Hippocampal formation (tissue), 2 donors: ENCODE measurements at places on chromosomes 4 and X.

GRCh38 chr4:148025981-148026380, 294.1 kb downstream of the ARHGAP10 start:
- no peak for DNase-seq

GRCh38 chr4:26132858-26133257, 188.0 kb upstream of the RBPJ start:
- no peak for DNase-seq

DNA sequence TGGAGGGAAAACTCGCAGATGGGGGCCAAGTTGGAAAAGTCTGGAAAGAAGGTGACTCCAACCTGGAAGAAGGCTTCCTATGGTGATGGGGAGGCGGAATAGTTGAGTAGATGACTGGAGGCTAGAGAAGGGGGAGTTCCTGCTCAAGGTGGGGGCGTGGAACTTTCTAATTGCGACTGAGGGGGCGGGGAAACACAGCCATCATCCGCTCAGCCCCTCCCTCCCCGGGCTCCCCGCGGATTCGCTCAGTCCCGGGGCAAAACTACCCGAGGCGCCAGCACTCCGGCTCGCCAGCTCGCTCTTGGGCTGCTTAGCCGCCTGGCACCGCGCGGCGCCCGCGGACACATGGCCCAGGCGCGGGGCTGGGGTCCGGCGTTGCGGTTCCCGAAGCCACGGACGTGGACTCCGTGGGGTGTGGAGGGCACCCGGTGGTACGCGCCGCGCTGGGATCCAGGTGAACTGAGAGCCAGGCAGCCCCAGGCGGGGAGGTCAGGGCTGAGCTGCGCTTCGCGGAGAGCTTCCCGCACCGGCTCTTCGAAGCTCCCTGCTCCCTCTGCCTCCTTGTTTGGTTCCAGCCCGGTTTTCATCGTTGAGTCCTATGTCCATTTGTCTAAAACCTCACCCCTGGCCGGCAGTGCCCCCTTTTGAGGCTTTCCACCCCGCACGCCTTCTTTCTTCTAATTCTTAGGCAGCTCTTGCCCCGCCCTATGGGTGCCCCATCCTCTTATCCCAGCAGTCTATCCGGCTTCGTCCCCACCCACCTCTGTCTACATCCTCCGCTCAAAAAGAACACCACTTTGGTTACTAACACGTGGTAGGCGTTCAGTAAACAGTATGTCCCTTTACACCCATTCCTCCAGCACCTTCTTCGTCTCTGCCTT, 38.9 kb downstream of the STARD8 start:
- DNase-seq: no peak

- DNase-seq: no peak
Measured at GRCh38 chr4:10089346-10089745, 27.3 kb downstream of the WDR1 start.

DNA sequence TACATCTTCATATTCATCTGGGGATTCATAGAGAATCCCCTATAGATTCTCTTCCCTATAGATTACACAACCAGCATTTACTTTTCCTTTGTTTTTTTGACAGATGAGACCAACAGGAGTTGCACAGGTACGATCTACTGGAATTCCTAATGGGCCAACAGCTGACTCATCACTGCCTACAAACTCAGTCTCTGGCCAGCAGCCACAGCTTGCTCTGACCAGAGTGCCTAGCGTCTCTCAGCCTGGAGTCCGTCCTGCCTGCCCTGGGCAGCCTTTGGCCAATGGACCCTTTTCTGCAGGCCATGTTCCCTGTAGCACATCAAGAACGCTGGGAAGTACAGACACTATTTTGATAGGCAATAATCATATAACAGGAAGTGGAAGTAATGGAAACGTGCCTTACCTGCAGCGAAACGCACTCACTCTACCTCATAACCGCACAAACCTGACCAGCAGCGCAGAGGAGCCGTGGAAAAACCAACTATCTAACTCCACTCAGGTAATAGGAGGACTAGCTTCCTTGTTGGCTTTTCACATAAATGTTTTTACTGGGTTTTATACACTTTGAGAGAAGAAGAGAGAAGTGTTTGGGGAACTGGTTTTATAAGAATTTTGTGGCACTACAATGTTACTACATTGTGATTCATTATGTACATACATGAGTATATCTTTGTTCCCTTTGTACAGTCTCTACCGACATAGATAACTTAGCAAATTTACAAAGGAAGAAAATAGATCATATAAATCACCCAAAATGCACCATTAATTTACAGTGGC, 137.2 kb downstream of the DIPK2B start:
- no peak for DNase-seq

DNA sequence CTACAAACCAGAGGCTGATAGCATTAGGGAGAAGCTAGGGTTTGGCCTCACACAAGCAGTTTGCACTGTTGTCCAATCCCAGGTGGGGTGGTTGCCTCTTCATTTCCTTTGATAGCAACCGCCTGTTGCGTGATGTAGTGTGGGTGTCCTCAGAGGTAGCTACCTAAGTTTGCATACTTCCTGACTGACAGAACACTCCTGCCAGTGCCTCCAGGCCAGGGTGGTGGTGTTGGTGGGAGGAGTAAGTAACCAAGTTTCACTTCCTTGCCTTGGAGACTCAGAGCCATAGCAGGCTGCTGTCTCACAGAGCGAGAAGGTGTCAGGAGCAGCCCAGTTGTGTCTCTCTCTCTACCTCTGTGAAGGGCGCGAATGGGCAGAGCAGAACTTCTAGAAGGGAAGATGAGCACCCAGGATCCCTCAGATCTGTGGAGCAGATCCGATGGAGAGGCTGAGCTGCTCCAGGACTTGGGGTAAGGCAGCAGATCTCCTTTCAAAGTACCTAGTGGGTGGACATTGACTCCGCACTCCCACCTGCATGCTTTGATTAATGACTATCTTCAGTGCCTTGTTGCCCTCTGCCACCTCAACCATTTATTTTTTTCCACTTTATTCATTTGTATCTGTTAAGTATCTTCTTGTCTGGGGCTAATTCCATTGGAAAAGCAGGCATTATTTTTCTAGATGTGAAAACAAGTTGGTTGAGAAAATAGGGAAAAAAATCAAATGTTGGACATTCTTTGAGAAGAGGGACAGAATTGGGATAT, at the start of gene DAPP1:
DAPP1 (plus strand) TSS at position 283 of the 764 bp plus-strand sequence; CDS start at position 370, 87 bp downstream.
- no peak for DNase-seq

GRCh38 chrX:270848-271367, 10.3 kb upstream of the PLCXD1 start:
- no peak for DNase-seq

DNA sequence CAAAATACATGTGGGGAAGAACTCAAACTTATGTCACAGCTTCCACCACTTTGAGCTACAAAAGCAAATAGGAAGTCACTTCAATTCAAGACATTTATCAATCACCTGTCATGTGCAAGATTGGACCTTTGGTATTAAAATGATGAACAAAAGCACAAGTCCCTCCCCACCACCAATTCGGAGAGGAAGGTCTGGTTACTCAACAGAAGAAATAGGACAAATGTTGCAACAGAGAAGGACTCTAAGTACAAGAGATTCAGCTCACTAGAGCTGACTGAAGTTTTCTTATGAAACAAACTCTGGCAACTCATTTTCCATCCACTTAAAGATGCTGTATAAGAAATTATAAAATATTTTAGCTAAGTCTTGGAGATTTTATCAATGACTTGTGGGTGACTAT, 16.0 kb upstream of the MMRN1 start:
- DNase-seq: no peak

GRCh38 chr4:85084371-85085094, 118.0 kb upstream of the WDFY3 start:
- peak; percentile 68 for DNase-seq

DNA sequence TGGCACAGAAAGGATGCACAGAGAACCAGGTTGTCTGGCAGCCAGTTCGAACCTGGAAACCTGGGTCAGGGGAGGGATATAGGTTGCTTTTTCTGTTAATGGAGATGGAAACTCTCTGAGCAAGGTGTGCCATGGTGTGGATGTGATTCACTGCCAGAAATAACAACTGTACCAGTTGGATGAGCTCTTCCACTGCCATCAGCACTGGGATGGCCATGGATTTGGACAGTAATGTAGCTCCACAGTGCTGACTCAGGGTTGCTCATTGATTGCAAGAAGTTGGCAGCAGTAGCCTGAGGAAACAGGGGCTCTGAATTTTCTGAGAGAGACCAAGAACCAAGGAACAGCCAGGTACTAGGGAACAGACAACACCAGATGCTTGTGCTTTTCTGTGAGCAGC, 33.8 kb downstream of the PNMA5 start:
- no peak for DNase-seq

DNA sequence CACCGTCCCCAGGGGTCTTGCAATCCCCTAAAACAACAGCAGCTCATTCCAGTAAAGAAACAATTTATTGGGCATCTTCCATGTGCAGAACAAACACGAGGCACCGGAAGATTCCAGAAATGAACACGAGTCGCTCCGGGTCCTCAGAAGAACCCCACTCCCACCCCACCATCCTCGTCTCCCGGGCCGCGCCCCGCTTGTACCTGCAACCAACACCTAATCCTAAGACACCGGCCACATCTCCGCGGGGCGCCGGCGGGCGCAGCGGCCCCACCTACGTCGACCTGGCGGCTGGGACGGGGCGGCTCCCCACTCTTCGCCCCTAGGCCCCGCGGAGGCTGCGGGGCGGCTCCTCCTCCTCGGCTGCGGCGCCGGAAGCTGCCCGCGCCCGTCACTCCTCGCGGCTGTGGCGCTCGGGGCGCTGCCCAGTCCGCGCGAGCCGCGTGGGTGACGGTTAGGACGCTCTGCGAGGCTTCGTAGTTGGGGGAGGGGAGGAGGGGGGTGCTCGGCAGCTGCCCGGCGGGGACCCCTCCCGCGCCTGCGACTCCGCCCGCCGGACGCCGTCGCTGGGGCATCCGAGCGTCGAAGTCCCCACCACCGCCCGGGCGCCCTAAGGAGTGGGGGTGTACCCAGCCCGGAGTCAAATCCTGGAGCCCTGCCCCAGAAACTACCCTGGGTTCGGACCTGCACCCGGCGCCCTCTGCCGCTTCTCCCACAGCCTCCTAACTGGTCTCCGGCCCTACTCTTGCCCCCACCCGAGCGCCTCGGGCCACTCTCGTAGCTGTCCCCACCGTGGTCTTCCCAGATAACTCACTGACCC, at the start of gene CCDC158:
CCDC158 (minus strand) TSS at position 380 of the 820 bp plus-strand sequence. CDS start 17,934 bp downstream, outside the sequence.
- no peak for DNase-seq

DNA sequence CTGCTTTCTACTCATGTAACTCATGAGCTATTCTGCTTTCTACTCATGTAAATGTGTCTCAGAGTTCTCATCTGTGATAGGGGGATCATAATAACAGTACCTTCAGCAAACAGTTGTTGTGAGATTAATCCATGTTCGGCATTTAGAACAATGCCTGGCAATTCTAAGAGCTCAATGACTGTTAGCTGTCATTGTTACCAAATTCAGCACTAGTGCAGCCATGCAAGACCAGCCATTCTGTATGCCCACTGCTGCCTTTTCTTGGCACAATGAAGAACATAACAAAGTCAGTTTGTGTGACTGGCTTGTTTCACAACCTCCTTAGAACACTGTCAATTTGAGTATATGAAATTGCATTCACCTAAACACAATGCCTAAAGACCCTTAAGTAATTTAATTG, 163.2 kb downstream of the ANK2 start:
- no peak for DNase-seq

- DNase-seq: no peak
Measured at GRCh38 chr4:147790412-147790811, 58.5 kb downstream of the ARHGAP10 start.

- DNase-seq: no peak
Measured at GRCh38 chr4:2817137-2817536, 24.3 kb downstream of the SH3BP2 start.

GRCh38 chrX:136259543-136259942, 8.3 kb upstream of the MAP7D3 start:
- no peak for DNase-seq
